Left kidney (tissue), 8 donors: ENCODE measurements at places on chromosomes 13 and 19. TPM values are rescaled to one million over a fixed set of nuclear protein-coding genes. Genes with fewer than 3 reads are reported as not detected.

DNA sequence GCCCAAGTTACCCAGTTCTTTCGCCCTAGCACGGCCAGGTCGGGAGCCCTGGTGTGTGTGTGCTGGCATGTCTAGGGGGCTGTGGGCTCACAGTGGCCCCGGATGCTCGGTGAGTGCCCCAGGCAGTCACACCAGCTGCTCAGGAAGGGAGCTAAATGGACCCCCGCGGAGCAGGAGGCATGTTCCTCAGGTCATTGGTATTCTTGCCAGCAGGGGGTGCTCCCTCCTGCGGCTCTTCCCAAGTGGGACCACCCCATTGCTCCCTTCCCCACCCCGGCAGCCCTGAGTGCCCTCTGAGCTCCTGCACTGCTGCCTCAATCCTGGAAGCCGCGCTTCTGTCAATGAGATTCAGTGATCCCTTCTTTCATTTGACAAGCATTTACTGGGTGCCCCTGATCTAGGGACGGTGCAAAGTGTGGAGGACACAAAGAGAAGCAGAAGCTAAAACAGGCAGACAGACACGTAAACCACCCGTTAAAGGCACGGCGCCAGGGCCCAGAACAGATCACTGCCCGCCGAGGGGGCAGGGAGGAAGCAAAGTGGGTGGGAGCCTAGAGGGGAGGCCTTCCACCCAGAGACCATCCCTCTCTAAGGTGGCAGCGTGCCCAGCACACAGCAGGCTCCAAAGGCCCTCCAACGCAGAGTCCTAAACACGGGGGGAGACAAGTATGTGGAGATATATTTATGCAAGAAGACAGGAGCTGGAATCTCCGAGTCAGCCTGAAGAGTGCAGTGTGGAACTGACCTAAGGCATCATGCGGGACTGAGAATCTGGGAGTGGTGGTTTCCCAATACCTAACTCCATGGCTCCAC is 5.2 kb upstream of the ADPRHL1 start:
- DNase-seq, result no peak

DNA sequence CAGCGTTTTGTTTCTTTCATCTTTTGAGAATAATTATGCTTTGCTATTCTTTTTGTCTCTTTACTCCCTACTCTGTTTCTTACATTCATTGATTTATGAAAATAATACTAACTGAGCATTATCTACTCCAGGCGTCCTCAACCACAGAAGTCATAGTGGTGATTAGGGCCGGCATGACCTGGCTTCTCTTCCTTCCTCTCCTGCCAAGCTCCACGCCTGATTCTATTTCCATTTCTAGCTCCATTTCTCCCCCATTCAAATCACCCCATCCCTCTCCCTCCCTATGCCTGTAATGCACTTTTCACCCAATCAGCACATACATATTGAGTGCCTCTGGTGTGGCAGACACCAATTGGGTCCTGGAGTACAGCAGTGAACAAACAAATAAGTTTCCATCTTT is 183.2 kb upstream of the GPR12 start:
- no peak for DNase-seq

GRCh38 chr13:85549819-85550218 is 249.4 kb downstream of the SLITRK6 start:
- no peak for DNase-seq

GRCh38 chr13:34208336-34208735 is 390.4 kb downstream of the RFC3 start:
- no peak for DNase-seq

- DNase-seq, result no peak
Observed at GRCh38 chr13:60922576-60923231, 492.9 kb downstream of the PCDH20 start.

GRCh38 chr19:38875656-38876395 is 2.2 kb downstream of the RINL start:
- no peak for DNase-seq

DNA sequence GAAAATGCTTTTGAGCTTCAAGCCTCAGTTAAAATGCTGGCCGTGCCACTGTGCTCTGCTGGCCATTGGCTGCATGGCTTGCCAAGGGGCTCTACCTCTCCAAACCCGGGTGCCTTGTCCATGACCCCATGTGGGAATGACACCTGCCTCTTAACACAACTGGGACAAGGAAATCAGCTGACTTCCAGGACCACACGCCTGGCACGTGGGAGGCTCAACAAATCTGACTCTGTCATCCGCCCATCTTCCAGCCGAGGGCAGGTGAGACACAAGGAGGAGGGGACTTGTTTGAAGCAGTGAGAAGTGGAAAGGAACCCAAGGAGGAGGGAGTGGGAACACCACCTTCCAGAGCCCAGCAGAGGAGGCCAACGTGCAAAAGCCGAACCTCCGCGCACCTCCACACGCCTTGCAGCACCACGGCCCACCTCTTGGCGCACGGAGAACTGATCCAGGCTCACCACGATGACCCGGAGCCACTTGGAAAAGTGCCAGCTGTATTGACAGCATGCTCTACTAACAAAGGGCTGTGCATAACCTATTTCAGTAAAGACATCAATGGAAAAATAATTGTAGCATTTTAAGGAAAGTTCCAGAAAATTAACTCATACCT is 38.3 kb downstream of the COL4A1 start:
- DNase-seq, result no peak

DNA sequence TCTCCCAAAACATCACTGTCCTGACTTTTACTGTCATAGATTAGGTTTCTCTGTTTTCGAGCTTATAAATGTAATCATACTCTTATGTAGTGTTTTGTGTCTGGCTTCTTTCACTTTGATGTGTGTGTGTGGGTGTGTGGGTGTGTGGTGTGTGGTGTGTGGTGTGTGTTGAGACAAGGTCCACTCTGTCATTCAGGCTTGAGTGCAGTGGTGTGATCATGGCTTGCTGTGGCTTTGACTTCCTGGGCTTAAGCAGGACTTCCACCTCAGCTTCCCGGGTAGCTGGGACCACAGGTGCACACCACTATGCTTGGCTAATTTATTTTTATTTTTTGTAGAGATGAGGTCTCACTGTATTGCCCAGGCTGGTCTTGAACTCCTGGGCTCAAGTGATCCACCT is 59.6 kb downstream of the PDS5B start:
- DNase-seq, result no peak

DNA sequence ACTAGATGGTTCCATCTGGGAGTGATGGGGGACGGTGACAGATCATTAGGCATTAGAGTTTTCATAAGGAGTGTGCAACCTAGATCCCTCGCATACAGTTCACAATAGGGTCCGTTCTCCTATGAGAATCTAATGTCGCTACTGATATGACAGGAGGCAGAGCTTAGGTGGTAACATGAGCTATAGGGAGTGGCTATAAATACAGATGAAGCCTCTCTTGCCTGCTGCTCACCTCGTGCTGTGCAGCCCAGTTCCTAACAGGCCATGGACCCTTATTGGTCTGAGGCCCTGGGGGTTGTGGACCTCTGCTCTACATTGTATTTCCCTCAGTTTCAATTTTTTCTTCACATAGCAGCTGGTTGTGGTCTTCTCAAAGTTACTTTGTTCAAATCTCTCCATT is 56.5 kb downstream of the CDK8 start:
- no peak for DNase-seq

The KLK1 gene
- polyA plus RNA-seq, result 0.96 TPM

The ZNF100 gene
- 20.8 TPM for polyA plus RNA-seq

The KPTN gene
- polyA plus RNA-seq, result 14.4 TPM
